ENCODE measurements at places on chromosomes 6 and 20.

- DNase-seq, result peak; percentile 94
These were observed 8.8 kb upstream of the BTN3A3 start for GRCh38 chr6:26431258-26432172.

GRCh38 chr20:21520702-21521595 lies 7.1 kb upstream of the NKX2-2 start:
- DNase-seq, result peak; percentile 27

- DNase-seq, result no peak
These were observed 173.5 kb upstream of the IRAK1BP1 start for GRCh38 chr6:78693835-78694234.

GRCh38 chr6:42450477-42451332 lies 1.0 kb downstream of the TRERF1 start:
- no peak for DNase-seq

DNA sequence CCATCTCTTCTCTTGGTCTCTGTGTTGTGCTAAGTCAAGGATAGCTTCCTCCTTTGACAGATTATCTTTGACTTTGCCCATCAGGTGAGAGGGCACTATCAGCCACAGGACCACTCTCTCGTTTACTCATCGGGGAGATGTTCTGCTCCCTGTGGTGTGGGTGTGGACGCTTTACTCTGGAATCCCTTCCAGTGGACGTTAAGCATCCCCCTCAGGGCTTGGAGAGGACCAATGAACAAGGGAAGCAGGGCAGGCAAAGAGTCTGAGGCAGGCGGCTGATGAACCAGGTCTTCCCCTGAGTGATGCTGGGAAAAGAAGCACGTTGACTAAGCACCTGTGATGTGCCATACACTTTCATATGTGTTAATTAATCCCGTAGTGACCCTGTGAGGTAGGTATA lies 21.0 kb upstream of the RNF24 start:
- DNase-seq, result no peak

GRCh38 chr20:17419479-17420041 lies 111.6 kb downstream of the BFSP1 start:
- no peak for DNase-seq

- DNase-seq, result no peak
These were observed 7.0 kb downstream of the CEBPB start for GRCh38 chr20:50197463-50198179.

GRCh38 chr20:61192337-61192950 lies 59.6 kb upstream of the CDH4 start:
- DNase-seq, result no peak

DNA sequence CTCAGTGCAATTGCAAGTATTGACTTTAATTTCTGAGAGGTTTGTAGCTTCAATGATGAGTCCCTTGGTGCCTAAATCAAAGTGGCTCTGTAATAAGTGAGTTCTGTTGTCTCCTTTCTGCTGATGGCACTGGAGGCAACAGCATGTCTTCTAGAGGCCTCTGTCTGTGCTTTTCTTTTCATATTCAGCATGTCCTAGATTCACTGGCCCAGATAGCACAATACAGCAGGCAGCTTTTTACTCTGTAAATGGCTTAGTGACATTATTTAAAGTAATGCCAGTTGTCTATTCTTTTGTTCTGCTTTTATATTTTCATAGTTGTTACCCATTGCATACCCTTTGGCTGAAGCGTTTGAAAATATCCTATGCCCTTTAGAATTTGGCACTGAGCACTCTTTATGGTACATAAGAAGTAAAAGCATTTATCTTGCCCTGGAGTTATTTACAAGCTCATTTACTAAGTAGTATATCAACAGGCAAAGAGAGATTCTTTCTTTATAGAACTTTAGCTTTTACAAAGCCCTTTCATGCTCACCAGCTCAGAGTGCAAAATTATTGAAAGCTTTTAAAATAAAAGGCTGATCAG lies 271.5 kb upstream of the KCNQ5 start:
- no peak for DNase-seq

GRCh38 chr6:30006170-30007131 lies 54.6 kb upstream of the POLR1H start:
- DNase-seq, result no peak

DNA sequence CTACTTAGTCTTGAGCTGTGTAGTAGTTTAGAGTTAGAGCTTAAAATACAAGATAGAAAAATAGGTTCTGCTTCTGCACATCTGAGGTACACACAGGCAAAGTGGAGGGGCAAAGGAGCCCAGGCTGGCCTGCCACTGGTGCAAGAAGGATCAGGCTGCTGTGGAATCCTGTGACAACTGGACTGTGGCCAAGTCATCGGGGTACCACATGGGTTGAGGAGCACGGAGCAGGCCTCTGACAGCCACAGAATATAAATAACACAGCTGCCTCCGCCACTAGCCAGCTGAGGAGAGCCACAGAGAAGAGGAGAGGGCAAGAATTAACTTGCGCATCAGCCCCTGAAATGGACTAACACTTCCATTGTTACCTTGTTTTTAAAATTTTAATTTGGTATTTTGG lies 206.0 kb upstream of the MARCKS start:
- no peak for DNase-seq

DNA sequence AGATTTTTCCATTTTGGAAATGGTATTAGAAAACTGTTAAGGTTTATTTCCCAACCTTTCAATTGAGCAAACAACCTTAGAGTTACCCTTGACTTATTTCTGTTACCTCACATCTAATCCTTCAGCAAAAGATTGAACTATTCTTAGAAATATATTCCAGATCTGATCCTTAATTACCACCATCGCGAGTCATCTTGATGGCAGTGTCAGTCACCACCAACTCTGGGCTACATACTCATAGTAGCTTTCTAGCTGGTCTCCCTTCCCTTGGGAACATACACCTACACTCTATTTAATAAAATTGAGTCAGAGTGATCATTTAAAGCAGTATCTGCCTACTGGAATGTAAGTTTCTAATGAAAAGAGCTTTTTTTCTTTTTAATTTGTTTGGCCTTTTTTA lies 308.2 kb downstream of the EYS start:
- no peak for DNase-seq

- no peak for DNase-seq
These were observed 179.7 kb upstream of the SCGN start for GRCh38 chr6:25472306-25472705.

- DNase-seq, result peak; percentile 86
These were observed 55.2 kb upstream of the RREB1 start for GRCh38 chr6:7052443-7053011.

- no peak for DNase-seq
These were observed 21.7 kb downstream of the HUS1B start for GRCh38 chr6:635233-635632.

DNA sequence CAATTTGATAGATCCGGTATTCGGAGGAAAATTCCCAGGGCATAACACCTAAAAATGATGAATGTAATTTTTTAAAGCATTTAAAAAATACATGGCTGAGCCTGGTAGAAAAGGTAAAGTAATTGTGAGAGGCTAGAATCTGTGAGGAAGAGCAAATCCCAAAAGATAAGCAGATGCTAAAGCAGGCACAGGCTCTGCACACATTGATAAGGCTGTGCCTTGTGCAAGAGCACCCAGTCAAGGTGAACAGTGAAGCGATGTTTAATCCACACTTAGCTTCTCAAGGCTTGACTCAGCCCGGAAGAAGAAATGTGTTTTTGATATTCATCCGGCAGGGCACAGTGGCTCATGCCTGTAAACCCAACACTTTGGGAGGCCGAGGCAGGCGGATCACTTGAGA lies 5.1 kb upstream of the EPB41L2 start:
- DNase-seq, result no peak
